ENCODE measurements at places on chromosomes 7 and 10.

DNA sequence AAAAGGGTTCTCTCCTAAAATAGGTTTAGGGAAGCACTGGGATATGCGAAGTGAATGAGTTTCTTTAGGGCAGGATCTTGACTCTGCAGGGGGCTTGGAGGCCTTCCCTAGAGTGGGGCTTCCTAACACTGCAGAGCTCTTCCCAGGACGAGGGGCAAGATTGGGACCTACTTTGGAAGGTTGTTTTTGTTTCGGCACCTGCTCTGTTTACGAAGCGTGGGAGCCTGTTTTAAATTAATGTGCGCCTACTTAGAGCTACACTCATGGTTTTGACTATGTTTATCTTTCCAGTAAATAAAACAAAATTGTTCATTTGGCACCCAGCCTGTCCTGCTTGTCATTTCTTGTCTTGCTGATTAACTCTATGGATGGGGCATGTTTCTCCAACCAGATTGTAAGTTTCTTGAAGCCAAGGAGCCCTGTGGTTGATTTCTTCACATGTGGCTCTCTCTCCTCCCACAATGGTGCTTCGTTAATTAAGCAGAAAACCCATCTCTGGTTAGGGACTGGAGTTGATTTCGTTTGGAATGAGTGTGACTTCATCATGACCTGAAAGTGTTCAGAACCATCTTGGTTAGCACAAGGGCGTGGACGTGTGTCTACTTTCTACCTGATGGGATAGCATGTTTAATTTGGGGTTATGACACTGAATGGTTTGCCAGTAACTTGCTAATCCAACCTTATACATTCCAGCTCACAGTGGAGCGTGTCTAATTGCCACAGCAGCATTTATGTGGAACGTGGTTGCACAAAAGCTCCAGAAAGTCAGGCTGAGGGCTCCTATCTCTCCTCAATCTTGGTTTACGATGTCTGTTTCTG lies 98.1 kb downstream of the TCF7L2 start:
- DNase-seq, result no peak

DNA sequence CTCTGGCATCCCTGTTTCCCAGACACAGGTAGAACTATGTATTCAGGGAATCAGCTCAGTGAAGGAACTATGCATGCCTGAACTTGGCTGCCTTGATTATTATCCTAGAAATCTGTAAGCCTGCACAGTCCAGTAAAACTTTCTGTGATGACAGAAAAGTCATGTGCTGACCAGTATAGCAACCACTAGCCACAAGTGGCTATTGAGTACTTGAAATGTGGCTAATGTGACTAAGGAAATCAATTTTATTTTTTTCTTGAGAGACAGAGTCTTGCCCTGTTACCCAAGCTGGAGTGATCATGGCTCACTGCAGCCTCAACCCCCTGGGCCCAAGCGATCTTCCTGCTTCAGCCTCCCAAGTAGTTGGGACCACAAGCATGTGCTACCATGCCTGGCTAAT lies 3.5 kb downstream of the EXOSC1 start:
- DNase-seq, result no peak

DNA sequence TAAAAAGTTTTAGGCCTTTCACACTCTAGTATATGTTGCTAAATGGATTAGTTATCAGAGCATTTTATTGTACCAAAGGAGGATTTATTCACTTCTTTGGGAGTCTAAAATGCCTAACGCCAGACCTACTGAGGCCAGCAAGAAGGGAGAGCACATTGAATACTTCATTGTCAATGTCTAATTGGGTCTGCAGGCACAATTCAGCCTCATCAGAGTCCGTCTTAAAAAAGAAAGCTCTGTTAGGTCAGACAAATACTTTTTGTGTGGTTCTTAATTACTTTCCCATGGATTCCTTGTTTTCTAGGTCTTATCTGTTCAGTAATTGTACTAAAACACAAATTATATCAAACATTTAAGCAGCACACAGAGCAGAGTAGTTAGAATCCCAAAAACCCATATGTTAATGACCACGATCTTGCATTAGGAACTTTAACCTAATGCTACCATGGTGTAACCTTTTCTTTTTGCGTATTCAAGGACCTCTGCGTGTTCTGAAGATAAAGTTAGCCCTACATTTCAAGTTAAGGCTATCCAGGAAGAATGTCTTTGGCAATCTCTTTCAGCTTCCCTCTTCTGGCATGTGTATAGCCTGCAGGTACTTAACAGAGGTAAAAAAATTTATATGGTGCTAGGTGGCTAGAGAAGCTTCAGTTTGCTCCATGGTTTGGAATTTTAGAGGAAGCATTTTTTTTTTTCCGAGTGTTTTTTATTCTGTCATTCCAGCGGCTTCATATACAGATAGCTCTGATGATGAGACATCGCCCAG lies 45.7 kb upstream of the STRIP2 start:
- DNase-seq, result no peak

DNA sequence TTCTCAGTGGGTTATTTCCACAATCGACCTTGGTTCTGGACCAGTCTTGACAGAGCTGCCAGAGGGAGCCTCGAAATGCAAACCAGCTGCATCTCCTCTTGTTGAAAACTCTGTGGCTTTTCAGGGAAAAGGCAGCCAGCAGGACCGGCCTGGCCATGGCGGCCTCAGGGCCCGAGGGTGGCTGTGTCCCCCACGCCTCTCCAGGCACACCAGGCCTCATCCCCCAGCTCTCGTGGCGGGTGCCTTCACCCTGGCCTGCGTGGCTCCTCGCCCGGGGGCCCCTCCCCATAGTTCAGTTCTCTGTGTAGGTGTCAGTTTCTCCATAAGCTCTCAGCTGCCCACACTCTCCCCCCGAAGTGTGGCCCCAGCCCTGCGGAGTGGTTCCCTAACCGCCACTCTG lies 63.5 kb downstream of the MGMT start:
- DNase-seq, result no peak

DNA sequence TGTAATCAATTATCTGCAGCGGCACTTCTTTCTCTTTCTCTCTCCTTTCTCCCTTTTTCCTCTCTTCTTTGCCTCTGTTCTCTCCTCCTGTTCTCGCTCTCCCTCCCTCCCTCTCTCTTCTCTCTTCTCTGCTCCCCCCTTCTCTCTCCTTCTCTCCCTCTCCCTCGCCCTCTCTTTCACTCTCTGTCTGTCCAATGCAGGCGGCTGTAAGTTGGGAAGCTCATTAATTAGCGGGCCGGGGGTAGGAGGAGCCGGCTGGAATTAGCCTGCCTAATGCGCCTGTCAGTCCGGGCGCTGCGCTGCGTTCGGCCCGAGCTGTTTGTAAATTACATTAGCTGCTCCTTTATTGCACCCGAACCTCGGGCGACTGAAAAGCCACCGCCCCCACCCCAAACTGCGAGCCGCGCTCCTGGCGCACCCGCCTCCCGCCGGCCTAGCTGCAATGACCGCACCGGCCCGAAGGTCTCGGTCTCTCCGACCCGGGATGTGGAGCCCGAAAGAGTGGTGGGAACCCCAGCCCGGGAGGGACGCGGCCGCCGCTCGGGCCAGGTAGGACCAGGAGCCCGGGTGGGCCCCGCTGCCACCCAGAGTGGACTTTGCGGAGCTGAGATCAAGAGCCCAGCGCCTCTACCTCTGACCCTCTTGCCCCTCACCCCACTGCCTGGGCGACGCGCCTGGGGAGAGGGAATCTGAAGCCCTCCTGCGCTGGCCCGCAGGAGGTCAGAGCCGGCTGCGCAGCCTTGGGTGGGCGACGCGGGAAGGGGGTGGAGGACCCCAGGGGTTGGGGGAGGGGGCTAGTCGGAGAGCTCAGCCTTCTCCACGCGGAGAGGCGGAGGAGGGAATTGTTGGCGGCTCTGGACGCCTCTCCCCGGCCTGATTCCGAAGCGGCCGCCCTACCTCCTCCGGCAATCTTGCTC lies at the start of gene LBX1:
Gene LBX1 (minus strand): TSS at position 198 of the 917 bp plus-strand sequence. CDS start 648 bp downstream, outside the sequence.
- no peak for DNase-seq

GRCh38 chr7:132183781-132184380 lies 392.4 kb downstream of the PLXNA4 start:
- DNase-seq, result no peak

DNA sequence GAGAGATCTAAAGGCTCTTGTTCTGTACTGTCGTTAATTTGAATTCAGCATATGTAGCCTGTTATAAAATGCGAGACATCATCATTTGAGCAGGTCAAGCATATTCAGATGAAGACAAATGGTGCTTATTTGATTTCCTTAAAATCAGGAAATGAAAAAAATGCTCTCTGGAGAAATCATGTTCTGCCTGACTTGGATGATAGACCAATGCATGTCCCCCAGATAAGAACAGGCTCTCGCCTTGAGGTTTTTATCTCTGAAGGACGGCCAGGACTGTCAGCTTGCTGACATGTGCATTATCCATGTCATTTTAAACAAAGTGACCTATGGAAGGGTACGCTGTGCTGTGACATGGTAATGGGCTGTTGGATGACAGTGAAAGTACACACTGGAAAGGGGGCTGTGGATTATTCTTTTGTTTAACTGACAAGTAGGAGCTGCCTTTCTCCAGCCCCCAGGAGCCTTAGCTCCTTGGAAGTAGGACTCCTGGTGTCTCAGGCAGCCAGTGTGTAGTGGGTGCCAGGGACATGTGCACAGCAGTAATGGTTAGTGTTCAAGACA lies 695.1 kb upstream of the GALNT17 start:
- no peak for DNase-seq

DNA sequence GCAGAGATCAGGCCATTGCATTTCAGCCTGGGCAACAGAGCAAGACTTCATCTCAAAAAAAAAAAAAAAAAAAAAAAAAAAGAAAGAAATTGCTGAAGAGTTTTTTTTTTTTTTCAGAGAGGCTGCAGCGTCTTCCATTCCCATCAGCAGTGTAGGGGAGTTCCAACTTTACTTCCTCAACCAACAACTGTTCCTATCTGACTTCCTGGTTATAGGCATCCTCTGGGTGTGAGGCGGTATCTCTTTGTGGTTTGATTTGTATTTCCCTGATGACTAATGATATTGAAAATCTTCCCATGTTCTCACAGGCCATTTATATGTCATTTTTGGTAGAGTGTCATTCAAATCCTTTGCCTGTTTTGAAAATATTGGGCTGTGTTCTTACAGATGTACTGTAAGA lies 40.2 kb downstream of the PRTFDC1 start:
- DNase-seq, result no peak

GRCh38 chr10:22453948-22454591 lies 108.8 kb downstream of the SPAG6 start:
- DNase-seq, result no peak

DNA sequence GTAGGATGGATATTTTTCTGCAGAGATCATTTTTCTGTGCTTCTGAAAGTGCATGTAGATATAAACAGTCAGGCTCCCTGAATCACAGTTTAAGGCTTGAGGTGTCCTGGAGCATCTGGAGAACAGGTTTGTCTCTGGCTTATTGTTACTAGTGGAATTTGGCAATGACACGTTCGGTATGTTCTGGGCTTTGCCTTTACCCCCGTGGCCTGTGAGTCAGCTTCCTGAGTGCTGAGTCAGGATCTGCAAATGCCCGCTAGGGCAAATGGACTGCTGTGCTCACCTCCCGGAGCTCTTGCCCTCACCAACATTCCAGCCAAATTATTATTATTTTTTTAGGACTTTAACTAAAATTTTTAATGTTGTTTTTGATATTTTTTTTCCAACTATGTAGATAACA lies 192.5 kb upstream of the PRSS1 start:
- DNase-seq, result no peak

GRCh38 chr10:68792115-68792514 lies 35.2 kb upstream of the STOX1 start:
- no peak for DNase-seq

DNA sequence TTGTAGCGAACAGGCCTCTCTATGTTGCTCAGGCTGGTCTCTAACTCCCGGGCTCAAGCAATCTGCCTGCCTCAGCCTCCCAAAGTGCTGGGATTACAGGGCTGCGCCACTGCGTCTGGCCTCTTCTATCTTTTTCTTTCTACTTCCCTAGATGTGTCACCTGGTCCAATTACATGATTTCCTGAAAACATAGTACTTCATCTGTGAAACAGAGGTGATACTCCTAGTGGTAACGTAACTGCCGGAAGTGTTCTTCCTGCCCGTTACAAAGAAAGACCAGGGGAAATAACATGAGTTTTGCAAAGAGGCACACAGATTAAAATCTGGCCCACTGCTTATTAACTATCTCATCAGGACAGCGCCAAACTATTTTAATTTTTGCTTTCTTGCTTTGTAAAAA lies 18.4 kb upstream of the HGF start:
- no peak for DNase-seq

- DNase-seq, result no peak
Observed at GRCh38 chr7:36086571-36086970, 66.5 kb upstream of the EEPD1 start.

DNA sequence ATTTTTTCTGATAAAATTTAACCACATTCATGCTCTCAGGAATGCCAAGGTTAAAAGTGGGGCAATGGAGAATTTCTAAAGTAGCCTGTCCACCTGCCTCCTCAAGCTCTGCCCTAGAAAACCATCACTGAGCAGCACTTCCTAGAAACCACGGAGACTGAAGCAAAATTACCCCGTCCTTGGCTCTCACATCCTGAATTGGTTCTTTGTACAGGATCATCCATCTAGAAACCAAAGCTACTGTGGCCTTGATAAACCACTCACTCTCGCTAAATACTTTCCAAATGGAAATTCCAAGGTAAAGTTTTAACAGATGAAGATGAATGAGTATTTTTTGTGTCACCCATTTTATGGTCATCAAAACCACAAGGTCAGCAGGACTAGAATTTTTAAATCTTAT lies 96.6 kb downstream of the AVL9 start:
- no peak for DNase-seq

GRCh38 chr7:101589052-101589451 lies 40.0 kb downstream of the MYL10 start:
- no peak for DNase-seq

DNA sequence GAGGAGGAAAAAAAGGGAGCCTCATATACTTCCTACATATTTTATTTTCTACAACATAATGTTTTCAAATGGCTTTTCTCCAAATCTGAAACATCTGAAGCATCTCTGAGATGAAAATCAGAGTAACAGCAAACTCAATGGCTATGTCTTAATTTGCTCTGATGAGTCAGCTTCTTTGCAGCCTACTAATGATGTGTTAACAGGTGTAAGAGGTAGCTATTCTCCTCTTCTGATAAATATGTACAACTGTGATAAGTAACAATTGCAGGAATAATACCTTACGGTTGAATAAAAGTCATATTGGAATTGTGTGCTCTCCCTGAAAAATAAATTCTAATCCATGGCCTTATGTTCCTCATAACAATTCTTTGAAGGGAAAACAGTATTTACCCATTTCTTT lies 45.2 kb downstream of the GNAT3 start:
- no peak for DNase-seq

DNA sequence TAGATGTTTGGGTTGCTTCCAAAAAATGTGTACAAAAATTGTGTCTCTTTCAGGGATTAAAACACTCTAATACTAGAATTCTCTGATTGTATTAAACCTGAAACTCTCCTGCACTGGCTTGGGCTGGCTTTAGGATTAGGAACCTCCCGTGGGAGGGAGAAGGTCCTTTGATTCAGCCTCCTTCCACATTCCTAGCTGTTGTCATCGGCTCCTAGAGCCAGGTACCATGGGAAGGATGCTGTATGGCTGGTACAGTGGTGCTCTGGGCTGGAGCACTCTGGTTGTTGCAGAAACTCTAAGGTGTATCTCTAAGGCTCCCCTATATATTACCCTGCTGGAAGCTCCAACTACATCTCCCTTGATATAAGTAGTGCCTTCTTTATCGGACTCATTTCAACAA lies 245.2 kb upstream of the FOXK1 start:
- no peak for DNase-seq
